ENCODE measurements at places on chromosomes 5 and 9.

- DNase-seq, result no peak
Measured at GRCh38 chr9:69917743-69918142, 97.1 kb downstream of the CFAP95 start.

- no peak for DNase-seq
Measured at GRCh38 chr5:102886586-102886985, 131.5 kb downstream of the PAM start.

- DNase-seq, result peak; percentile 19
Measured at GRCh38 chr5:168114444-168115017, 176.9 kb upstream of the WWC1 start.

DNA sequence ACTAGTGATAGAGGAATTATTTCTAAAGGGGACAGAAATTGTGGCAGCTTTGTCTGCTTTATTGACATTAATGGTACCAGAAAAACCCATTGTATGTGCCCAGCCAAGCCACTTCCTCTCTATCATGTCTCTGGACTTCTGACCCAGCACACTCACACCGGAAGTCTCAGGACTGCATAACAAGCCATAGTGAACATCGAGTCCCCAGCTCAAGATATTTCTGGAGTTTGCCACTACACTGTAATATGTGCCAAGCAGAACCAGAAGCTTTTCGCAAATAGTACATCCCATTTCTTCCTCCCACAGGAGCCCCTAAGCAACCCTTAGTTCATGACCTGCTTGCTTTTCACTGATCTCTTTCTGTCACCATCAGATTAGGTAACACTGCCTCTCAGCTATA, 187.4 kb upstream of the GHR start:
- no peak for DNase-seq

GRCh38 chr9:101915482-101915881, 177.0 kb upstream of the GRIN3A start:
- no peak for DNase-seq

- DNase-seq, result no peak
Measured at GRCh38 chr5:73908395-73908794, 282.4 kb downstream of the ARHGEF28 start.

GRCh38 chr5:111997711-111998110, 240.7 kb upstream of the NREP start:
- peak; percentile 41 for DNase-seq

DNA sequence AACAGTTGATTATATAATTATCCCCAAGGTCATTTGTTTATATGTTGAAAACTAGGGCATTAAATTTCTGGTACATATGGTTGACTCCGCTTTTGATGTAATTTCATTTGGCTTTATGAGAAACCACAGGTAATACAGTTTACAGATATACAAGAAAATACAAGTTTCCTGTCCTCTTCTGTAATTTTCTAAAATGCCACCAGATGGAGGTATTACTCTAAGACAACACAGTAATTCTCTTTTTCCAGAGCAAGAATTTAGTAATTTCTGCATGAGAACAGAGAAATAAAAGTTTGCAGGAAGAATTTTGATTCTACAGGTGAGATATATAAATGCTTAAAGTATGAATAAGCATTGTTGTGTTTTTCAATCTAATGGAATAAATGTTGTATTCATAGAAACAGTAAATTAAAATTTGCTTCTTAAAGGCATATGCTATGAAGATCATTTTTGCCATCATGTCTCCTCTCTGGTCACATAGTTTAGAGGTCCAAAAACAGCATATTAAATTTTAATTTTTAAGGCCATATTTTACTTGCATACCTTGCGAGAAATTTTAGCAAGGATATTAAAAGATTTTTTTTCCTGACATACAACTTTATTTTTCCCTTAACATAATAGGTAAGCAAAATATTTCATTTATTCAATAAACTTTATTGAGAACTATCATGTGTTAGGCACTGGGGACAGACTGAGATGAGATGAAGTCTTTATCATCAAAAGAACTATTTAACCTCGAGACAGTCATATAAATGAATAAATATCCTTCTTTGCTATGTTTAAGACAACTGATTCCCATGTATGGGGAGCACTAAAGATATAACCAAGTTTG, 22.7 kb downstream of the CHD1 start:
- DNase-seq, result peak; percentile 28

GRCh38 chr5:149079883-149080282, 17.0 kb upstream of the SH3TC2 start:
- no peak for DNase-seq

DNA sequence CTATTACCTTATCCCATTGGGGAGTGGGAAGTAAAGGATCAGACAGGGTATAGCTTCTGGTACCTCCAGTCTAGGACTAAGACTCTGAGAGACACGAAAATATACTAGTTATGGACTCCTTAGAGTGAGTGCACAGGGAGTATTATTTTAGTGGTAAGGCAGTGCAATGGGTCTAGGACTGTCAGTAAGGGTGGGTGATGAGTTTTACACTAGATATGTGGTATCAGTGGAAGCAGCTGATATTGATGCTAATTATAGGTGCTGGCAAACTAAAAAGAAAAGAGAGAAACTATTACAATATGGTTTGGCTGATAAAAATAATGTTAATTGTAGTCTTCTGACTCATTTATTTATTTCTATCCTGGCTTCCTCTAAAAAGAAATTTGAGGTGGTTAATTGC, 118.6 kb downstream of the UNC13B start:
- DNase-seq, result no peak

DNA sequence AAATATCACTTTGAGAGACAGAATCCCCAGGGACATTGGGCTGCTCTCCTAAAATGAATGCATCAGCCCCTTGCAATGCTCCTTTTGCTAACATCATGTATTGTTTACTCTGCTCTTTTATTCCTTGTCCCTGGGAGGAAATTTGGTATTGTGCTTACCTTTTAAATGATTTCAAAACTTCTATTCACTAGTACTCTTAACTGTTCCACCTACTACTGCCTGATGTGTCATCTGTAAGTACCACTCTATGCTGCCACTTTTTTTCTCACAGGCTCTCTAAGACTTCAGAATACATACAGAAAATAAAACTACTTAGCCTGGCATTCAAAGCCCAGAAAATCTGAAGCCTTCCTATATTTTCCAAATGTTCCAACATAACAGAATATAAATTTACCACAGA, 667.2 kb downstream of the BRINP1 start:
- DNase-seq, result no peak

DNA sequence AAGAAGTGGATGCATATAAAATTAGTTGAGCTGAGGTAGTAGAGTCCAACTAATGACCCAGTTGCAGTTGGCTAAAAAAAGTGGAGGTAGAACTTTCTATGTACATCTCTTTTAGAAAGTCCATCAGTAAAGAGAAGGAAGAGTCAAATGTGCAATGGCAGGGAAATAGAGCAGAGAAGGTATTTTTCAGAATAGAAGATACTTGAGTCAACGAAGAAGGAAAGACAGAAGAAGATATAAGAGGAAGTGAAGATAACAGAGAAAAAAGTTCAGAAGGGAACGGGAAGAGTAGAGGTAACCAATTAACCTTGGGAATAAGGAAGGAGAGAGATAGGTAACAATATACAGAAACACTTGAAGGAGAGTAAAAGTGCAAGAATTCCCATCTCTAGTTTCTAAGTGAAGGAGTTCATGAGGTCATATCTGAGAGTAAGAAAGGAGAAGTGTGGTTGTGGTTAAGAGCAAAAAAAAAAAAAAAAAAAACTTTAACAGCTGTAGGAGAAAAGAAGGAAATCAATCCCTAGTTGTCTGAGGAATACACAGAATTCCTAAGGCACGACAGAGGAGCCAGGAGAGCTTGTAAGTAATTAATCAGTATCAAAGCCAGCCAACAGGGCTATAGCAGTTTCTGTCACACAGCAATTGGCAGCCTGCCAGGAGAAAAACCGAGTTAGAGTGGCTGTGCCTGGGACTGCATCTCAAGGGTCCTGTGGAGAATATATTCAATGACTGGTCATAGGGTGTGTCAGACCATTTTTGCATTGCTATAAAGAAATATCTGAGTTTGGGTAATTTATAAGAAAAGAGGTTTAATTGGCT, 61.0 kb downstream of the ARL15 start:
- no peak for DNase-seq

DNA sequence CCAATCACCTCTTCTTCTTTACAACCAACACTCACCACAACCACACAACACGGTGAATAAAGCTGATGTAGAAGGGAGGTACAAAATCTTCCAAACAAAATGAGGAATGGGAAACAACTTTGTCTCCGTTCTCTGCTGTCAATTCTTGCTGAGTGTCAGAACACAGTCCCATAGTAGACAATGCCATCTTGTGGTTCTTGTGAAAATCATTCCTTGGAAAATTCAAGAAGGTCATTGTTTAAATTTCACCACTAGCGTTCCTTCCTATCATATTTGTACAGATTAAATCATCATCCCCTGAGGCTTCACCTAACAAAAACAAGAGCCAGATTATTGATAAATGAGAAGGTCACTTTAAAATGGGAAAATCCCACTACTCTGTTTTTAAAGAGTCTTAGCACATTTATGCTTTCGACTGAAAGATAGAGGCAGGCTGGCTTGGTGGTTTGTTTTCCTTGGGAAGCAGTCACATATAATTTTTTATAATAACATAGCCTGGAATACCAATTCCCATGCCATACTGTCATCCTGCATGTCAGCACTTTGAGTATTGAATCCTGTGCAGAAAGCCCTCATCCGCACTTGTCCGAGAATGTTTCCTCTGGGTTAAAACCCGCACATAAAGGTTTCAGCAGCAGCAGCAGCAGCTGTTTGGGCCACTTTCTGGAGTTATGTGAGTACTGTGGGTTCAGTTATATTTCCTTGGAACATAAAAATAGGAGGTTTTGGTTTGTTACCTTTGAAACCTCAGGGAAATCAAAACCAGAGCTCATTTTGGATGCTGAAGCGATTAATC, 395.0 kb upstream of the SMARCA2 start:
- no peak for DNase-seq

DNA sequence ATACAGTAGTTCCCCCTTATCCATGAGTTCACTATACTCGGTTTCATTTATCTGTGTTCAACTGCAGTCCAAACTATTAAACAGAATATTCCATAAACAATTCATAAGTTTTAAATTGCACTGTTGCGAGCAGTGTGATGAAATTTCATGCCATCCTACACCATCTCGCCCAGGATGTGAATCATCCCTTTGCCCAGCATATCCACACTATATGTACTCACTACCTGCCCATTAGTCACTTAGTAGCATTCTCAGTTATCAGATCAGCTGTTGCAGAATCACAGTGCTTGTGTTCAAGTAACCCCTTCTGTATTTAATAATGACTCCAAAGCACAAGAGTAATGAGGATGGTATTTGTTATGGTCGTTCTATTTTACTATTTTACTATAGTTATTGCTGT, 51.5 kb downstream of the SHOC1 start:
- peak; percentile 26 for DNase-seq

GRCh38 chr9:69145144-69145715, 28.8 kb upstream of the TJP2 start:
- DNase-seq, result no peak

- DNase-seq, result no peak
Measured at GRCh38 chr5:141383345-141383744, 803 bp downstream of the PCDHGA7 start.

DNA sequence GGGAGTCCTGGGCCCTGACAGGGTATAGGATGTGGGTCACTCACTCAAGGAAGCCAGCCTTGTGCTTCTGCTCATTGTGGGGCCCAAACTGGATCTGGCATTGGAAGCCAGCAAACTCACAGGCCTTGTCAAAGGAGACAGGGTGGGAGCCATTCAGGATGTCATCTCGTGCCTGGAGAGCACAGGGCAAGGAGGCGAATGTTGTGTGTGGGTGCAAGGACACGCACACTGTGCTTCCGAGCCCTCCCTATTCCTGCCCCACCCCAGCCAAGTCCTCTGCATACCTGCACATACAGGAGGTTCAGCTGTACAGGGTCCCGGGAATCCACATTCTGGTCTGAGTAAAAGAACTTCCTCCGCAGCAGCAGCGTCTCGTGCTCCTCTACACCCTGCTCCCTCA, 8.1 kb downstream of the TLN1 start:
- DNase-seq, result no peak

DNA sequence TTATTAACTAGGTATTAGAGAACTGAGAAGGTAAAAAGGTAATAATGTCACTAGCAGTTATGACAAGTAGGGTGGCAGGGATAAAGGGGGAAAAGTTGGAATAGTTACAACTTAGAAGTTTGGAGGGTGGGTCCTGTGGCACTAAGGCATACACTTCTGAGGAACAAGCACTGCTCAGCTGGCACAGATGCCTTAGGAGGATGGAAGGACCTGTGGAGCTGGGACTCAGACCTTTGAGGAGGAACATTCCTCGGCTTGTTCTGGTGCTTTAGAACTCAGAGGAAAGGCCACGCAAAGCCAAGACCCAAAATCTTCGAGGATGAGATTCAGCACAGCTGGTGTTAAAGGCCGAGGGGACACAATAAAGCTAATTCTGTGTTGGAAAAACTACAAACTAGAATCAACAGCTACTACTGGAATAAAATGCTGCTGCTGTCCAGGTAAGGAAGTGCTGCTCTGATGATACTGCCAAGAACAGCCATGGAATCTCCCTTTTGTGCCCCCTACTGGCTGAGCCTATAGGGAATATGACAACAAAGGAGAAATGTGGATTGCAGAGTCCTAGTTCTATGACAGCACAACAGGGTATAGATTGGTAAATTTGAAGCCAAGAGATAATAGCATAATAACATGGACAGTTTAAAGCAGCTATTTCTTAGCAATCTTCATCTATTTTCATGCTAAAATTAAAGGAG, 126.7 kb downstream of the SLC25A46 start:
- peak; percentile 16 for DNase-seq

GRCh38 chr5:160500786-160501779, 79.4 kb downstream of the PTTG1 start:
- no peak for DNase-seq

- DNase-seq, result no peak
Measured at GRCh38 chr5:37226377-37226776, 22.8 kb downstream of the CPLANE1 start.

DNA sequence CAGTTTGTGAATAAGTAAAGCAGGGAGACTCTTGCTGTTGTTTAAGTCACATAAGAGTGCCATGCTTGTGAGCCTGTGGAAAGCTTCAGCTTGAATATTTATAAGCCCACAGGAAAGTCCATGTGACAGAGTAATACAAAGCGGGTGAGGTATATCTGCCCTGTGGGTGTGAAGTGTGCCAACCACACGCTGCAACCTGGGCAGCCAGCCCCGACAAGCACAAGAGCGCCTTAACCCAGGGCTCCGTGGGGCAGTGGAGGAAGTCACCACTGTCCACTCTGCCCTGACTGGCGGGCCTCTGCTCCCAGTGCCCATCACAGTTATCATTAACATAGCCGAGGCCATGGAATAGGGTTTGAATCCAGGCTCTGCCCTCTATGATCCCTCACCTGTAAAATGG, 132.2 kb downstream of the SCAMP1 start:
- no peak for DNase-seq

GRCh38 chr5:178289438-178289837, 56.8 kb upstream of the PHYKPL start:
- DNase-seq, result no peak

Measured in Caki2 (cell line).